ENCODE measurements at places on chromosomes 4 and X. TPM values are rescaled to one million over a fixed set of nuclear protein-coding genes. Genes with fewer than 3 reads are reported as not detected.
A peak's percentile ranks its signal among the peaks of the same experiment; 100 is the strongest.

DNA sequence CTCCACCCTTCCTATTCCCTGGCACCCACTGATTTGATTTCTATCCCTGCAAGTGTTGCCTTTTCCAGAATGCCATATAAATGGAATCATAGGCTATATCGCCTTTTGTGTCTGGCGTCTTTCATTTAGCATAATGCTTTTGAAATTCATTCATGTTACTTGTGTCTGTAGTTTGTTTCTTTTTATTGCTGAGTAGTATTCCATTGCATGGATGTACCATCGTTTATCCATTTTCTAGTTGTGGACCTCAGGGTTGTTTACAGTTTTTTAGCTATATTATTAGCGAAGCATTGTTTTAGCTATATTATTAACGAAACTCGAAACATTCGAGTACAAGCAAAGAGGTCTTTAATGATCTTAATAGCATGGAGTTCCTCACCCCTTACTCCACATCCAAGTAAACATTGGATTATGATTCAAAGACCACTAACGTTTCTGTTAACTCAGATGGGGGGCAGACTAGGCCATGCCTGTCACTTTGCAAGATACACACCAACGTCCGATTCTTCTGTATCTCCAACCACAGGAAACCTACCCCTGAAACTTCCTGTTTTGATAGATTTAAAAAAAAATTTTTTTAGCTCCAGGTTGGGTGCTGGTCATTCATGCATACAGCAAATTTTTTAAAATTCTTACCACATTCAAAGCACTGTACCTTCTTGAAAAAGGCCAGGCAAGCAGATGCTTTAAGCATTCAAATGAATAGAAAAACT, 1.1 kb downstream of the DCK start:
- no peaks in the 10 kb centered on the region for H3K27me3 ChIP-seq
- peaks cover 20% of the 10 kb centered on the region for H3K4me1 ChIP-seq
- no peak overlapping the region for H3K27ac ChIP-seq
- DNase-seq = no peak

The HPGD gene
- 48.4 TPM for total RNA-seq

The GNRHR gene
- total RNA-seq = not detected

GRCh38 chrX:102535958-102536357, 19.4 kb upstream of the TMSB15A start:
- H3K27ac ChIP-seq = no peak overlapping the region
- H3K36me3 ChIP-seq = no peaks in the 10 kb centered on the region
- DNase-seq = no peak
- no peaks in the 10 kb centered on the region for H3K4me1 ChIP-seq
- no peak overlapping the region for H3K4me3 ChIP-seq

The F8A3 gene
- 6.0 TPM for total RNA-seq

DNA sequence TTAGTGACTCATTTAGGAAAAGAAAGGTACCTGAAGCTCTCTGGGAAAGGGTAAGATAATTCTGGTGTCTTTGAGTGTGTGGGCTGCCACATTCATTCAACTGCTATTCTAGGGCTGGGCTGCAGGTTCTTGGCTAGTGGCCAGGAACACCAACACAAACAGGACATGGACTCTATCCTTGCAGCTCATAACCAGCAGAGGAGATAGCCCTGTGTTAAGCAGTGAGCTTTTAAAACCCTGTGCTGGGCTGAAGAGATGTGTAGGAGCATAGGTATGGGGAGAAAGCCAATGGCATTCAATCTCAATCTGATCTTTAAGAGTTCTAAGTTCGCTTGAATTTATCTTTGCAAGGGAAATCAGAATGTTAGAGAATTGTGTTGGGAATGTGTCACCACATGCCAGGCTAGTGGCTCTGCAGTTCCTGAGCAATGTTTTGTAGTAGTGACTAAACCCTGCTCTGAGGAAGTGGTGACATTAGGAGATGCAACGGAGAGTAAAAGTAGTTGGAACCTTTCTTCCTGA, 39.2 kb downstream of the SGMS2 start:
- peaks cover 1% of the 10 kb centered on the region for H3K36me3 ChIP-seq
- no peaks in the 10 kb centered on the region for H3K27me3 ChIP-seq
- H3K27ac ChIP-seq = peak overlapping the region; percentile 45
- H3K4me1 ChIP-seq = no peaks in the 10 kb centered on the region

- H3K4me1 ChIP-seq = peaks cover 6% of the 10 kb centered on the region
- H3K27ac ChIP-seq = no peak overlapping the region
- H3K27me3 ChIP-seq = peaks cover 3% of the 10 kb centered on the region
- DNase-seq = peak; percentile 56
- no peaks in the 10 kb centered on the region for H3K36me3 ChIP-seq
Observed at GRCh38 chr4:56511098-56511497, 5.5 kb downstream of the ARL9 start.

The ATP5ME gene
- total RNA-seq = 221 TPM

GRCh38 chr4:86560447-86560846, 33.7 kb upstream of the PTPN13 start:
- no peaks in the 10 kb centered on the region for H3K27me3 ChIP-seq
- no peak overlapping the region for H3K4me3 ChIP-seq
- no peak overlapping the region for H3K27ac ChIP-seq
- DNase-seq = peak; percentile 28
- H3K36me3 ChIP-seq = no peaks in the 10 kb centered on the region

- DNase-seq = no peak
- H3K4me1 ChIP-seq = peaks cover 26% of the 10 kb centered on the region
- H3K27me3 ChIP-seq = no peaks in the 10 kb centered on the region
- H3K4me3 ChIP-seq = no peak overlapping the region
- no peaks in the 10 kb centered on the region for H3K36me3 ChIP-seq
Observed at GRCh38 chr4:14084598-14084997, 457.1 kb upstream of the BOD1L1 start.

- no peaks in the 10 kb centered on the region for H3K36me3 ChIP-seq
- no peak for DNase-seq
- no peaks in the 10 kb centered on the region for H3K27me3 ChIP-seq
- no peak overlapping the region for H3K4me3 ChIP-seq
Observed at GRCh38 chr4:17027495-17027894, 129.1 kb upstream of the LDB2 start.

The GATA1 gene
- 0.43 TPM for total RNA-seq

DNA sequence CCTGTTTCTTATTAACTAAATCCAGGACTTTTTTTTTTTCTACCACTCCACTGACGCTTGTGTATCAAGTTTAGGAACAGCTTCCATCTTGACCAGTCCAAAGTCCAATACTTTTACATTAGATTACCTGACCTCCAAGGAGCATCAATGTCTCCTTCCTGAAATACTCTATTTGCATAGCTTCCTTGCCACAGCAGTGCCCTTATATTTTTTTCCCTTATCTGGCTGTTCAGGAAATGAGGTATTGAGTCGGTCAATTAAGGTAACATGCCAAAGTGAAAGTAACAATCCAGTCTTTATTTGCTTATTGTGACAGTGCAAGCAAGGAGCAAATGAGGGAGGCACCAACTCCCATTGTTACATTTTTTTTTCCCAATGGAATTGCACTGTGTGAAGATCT, 730.8 kb upstream of the NDST4 start:
- H3K4me3 ChIP-seq = no peak overlapping the region
- no peaks in the 10 kb centered on the region for H3K4me1 ChIP-seq
- H3K27me3 ChIP-seq = no peaks in the 10 kb centered on the region
- no peaks in the 10 kb centered on the region for H3K36me3 ChIP-seq
- no peak overlapping the region for H3K27ac ChIP-seq

The CCKAR gene
- 0.14 TPM for total RNA-seq

DNA sequence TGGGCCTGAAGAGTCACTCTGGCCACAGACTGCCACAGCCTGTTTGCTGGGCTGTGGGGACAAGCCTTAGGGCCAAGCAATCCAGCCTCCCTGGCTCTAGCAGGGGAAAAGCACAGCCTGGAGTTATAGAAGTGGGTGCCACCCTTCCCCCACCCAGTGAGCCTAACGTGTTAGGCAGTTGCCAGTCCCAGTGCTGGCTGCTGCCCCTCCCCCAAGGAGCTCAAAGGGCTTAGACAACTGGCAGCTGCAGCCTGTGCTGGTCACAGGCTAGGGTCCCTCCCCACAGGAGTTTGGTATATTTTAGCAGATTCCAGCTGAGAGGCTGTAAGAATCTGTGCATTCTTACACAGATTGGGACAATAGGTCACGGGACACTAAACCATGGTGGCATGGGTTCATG, 370.3 kb upstream of the FGF16 start:
- no peak for DNase-seq
- no peaks in the 10 kb centered on the region for H3K27me3 ChIP-seq
- H3K36me3 ChIP-seq = no peaks in the 10 kb centered on the region
- H3K4me3 ChIP-seq = no peak overlapping the region
- H3K27ac ChIP-seq = no peak overlapping the region
- H3K4me1 ChIP-seq = no peaks in the 10 kb centered on the region

The SUPT20HL2 gene
- not detected for total RNA-seq

The RTL9 gene
- total RNA-seq = 0.06 TPM

- no peak overlapping the region for H3K27ac ChIP-seq
- peaks cover 13% of the 10 kb centered on the region for H3K36me3 ChIP-seq
- H3K27me3 ChIP-seq = no peaks in the 10 kb centered on the region
Observed at GRCh38 chrX:2408856-2409255, 91.9 kb downstream of the DHRSX start.

DNA sequence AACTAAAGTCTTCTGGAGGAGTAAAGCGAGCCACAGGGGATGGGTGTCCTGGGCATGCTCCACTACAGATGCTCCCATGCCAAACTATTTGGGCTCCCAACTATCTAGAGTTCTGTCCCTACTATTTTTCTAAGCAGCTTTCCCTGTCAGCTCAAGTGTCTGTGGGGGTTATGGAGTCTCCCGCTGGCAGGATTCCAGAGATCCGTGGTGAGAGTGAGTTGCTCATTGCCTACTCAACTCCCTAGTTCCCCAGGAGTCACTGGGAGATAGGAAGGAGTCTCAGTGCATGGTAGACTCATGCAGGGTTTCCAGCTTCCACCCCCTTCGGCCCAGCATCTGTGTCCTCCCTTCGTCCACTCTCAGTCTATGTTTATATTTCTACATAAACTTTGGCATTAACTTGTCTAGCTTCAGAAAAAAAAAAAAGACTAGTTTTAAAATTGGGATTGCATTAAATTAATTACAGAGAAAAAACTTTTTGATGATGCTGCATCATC, 55.1 kb upstream of the INPP4B start:
- H3K27ac ChIP-seq = no peak overlapping the region
- DNase-seq = peak; percentile 11
- H3K27me3 ChIP-seq = no peaks in the 10 kb centered on the region
- H3K4me3 ChIP-seq = no peak overlapping the region
- H3K4me1 ChIP-seq = no peaks in the 10 kb centered on the region

- peaks cover 3% of the 10 kb centered on the region for H3K4me1 ChIP-seq
- DNase-seq = no peak
- H3K4me3 ChIP-seq = no peak overlapping the region
Observed at GRCh38 chr4:114085611-114086345, 106.3 kb upstream of the ARSJ start.

DNA sequence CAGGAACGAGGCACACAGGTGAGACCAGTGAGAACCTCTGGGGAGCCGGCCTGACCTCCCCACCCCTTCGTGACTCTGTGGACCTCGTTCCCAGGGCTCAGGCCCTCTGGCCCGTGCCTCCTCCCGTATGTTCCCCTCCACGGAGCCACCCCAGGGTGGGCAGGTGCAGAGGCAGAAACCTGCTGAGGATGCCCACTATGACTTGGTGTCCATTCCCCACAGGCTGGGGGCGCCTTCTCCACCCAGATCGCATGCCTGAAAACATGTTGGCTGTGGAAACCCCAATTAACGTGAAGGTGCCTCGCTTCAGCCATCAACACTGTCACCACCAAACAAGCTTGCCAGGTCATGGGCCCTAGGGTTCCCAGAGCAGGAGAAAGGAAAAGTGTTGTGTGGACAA, 27.0 kb downstream of the BLOC1S4 start:
- peaks cover 14% of the 10 kb centered on the region for H3K4me1 ChIP-seq
- H3K27me3 ChIP-seq = no peaks in the 10 kb centered on the region
- no peak for DNase-seq
- H3K27ac ChIP-seq = no peak overlapping the region
- no peak overlapping the region for H3K4me3 ChIP-seq

GRCh38 chr4:39061457-39061856, 575 bp upstream of the KLHL5 start:
- H3K4me1 ChIP-seq = no peaks in the 10 kb centered on the region
- H3K36me3 ChIP-seq = no peaks in the 10 kb centered on the region
- no peaks in the 10 kb centered on the region for H3K27me3 ChIP-seq
- H3K27ac ChIP-seq = no peak overlapping the region
- DNase-seq = no peak

DNA sequence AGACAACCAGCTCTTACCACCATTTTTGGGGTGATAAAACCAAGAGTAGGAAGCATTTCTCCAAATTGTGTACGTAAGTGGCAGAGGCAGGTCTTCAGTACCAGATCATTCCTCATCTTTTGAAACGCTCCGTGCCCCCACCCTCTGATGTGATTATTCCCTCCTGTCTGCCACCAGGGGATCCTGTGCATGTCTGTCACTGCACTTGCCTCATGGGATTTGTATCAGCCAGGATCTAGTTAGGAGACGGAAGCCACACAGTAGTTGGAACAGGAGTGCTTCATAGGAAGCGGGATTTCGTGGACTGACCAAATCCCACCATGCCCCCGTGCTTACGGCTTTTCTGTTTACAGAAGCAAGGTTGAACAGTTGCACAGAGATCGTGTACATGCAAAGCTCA, 75.5 kb downstream of the SHROOM2 start:
- H3K4me3 ChIP-seq = no peak overlapping the region
- H3K27ac ChIP-seq = no peak overlapping the region
- no peaks in the 10 kb centered on the region for H3K36me3 ChIP-seq
- H3K4me1 ChIP-seq = peaks cover 12% of the 10 kb centered on the region
- no peaks in the 10 kb centered on the region for H3K27me3 ChIP-seq
- DNase-seq = no peak

Measured in lung (tissue), 17 donors.